Cardiac septum (tissue), 1 donor: ENCODE measurements at places on chromosomes 13 and 19. TPM values are rescaled to one million over a fixed set of nuclear protein-coding genes. Genes with fewer than 3 reads are reported as not detected.

GRCh38 chr19:21308773-21309172 is 20.4 kb downstream of the ZNF708 start:
- DNase-seq, result no peak

DNA sequence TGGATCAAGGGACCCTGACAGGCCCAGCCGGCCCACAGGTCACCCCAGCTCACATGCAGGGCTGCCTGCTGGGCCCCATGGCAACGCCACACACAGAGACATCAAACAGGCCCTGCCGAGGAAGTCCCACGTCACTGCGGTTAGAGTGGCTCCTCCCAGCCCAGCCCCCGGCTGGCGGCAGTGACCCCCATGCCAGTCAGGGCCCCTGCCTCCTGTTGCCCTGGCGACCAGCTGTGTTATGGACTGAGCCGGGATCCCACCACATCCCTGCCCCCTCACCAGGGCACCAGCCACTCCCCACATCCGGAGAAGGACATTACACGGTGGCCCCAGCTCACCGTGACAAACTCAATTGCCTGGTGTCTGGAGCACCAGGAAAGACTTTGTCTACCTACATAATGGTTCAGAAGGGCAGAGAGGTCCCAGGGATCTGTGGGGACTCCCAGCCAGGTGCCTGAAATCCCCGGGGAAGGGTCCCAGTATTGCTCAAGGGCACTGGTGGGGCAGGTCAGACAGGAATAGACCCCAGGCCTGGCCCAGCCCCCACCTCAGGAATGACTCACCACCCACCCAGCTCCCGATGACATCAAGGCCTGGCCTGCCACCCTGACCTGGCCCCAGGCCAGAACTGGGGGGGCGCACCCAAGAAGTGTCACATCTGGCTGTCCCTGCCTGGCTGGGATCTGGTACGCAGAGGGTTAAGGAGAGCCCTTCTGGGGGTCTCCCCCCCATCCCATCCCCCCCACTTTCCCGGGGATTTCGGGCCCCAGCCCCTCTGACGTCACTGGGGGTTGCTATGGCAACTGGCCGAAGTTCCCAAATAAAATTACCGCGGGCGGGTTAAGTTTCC is 30.2 kb upstream of the NANOS3 start:
- peak; percentile 96 for DNase-seq

Gene ZNF835
- total RNA-seq, result 2.6 TPM

GRCh38 chr19:34287662-34288140 is 33.3 kb downstream of the GARRE1 start:
- DNase-seq, result no peak

Gene MYBPC2
- not detected for total RNA-seq

Gene YIF1B
- total RNA-seq, result 27.6 TPM

DNA sequence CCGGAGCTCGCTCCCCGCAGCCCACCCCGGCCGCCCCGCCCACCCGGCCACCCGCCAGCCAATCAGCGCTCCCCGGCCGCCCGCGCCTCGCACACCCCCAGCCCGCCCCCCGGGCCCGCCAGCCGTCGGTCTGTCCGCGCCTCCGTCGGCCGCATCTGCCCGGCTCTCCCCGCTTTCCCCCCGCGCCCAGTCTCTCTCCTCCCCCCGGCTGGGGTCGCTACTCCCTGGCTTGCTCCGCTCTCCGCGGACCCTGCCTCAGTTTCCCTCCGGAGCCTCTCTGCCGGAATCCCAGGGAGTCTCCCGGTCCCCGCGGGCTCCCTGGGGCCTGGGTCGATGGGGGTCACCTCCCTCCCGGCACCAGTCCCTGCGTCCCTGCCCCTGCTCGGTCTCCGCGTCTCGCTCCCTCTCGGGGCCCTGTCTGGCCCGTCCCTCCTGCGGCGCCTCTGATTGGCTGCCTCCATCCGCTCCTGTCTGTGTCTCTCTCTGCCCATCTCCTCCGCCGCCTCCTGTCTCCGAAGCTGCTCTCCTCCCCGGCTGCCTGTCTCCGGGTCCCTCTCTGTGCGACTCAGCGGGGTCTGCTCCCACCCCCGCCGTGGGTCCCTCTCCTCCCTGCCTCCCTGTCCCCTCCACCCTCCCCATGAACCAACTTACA is 484 bp downstream of the IL11 start:
- DNase-seq, result no peak

- no peak for DNase-seq
These were observed 47.6 kb downstream of the SACS start for GRCh38 chr13:23385931-23386330.

GRCh38 chr13:100234006-100234405 is 145.1 kb downstream of the PCCA start:
- no peak for DNase-seq

Gene CD37
- 4.8 TPM for total RNA-seq

GRCh38 chr19:53868892-53869804 is 1.5 kb downstream of the MYADM start:
- peak; percentile 96 for DNase-seq

Gene ACER1
- total RNA-seq, result not detected

DNA sequence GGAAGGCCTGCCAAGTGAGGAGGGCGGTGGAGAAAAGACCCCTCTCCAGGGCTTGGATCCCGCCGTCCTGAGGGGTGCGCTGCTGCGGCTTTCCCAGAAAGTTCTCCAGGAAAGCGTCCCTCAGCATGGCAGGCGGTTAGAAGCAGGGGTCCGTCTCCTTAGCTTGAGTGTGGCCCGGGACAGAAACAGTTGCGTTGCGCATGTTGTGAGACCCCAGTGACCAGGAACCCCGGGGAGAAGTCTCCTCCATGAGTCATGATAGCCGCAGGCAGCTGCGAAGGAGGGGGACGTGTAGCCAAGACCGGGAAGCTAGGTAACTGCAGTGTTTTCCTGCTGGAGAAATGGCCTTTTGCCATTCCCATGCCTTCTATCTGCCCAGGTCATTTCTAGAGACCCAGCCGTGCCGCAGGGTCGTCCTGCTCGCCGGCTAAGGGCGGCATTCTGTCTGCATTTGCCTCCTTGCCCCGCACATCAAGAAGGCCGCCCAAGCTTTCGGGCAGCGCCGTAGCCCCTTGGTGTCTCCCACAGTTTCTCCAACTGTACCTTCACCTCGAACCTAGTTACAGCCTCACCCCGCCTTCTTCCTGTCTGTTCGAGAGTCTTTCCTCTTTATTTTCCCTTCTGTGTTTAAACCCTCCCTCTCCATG is 64.3 kb downstream of the TM9SF2 start:
- DNase-seq, result no peak

DNA sequence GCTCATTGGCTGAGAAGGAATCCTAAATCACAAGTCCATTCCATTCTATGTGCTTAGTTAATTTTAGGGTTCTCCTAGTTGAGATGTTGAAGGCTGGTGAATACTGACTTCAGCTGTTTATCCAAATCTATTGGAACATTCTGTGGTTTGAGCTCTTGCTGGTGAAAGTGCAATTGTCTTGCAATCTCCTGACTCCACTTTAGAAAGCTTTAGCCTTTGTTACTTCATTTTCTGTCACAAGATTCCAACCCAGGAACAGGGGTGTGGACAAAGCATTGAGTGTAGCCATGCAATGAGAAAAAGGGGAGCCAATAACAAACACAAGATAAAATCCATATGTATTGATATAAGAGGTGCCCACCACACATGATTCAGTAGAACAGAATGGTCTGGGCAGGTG is 15.0 kb downstream of the CEACAM21 start:
- DNase-seq, result no peak

- no peak for DNase-seq
These were observed 214.4 kb downstream of the RAP2A start for GRCh38 chr13:97648171-97648880.

- DNase-seq, result no peak
These were observed 22.2 kb downstream of the CCDC169 start for GRCh38 chr13:36275190-36276002.

DNA sequence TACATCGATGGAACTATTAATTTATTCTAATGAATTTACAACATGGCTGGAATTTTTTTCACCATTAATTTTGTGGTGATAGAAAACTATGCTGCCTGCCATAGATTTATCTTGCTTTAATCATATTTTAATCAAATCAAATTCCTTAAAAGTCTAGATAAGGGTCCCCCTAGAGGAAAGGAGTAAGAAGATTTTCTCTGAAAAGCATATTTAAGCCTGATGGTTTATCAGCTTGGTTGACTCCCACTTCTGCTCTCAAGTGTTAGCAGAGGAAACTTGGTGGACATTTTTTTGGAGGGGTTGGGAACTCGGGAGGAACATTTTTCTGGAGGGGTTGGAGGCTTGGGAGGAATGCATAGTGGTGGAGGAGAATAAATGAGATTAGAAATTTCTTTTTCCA is 253.3 kb downstream of the KCNRG start:
- no peak for DNase-seq

Gene INSR
- total RNA-seq, result 113 TPM

GRCh38 chr13:89554801-89555200 is 1792.7 kb upstream of the MIR17HG start:
- no peak for DNase-seq

GRCh38 chr19:50458396-50459066 is 17.8 kb upstream of the EMC10 start:
- DNase-seq, result no peak

GRCh38 chr13:86870444-86870843 is 800.7 kb upstream of the SLITRK5 start:
- no peak for DNase-seq

DNA sequence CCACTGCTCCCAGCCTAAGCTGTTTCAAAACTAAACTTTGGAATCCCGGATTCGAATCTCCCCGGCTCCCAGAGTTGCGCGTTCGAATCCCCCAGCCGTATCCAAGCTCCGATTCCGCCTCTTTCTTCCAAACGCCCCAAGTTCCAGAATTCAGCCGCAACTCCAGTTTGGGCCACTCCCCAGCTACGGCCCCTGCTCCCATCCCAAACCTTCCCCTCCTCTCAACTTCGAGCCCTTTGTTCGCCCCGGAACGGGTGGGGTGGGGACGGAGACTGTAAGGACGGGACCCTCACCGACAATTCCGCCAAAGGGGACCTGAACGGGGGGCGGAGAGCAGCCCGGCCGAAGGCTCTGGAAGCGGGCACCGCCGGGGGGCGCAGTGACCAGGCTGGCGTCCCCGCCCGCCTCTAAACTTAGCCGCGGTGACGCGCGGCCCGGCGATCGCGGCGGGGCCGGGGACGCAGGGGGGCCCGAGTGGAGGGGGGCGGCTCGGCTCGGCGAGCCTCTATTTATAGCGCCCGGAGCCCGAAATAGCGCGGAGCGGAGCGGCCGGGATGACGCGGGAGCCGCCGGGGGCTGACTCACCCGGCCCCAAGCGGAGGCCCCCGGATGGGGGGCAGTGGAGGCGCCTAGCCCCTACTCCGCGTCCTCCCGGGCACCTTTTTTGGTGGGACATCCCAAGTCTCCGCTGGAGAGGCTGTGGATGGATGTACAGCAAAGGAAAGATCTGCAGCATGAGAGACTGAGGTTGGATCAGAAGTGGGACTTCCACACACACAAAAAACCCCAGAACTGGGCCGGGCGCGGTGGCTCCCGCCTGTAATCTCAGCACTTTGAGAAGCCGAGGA is 4.9 kb upstream of the ERCC1 start:
- DNase-seq, result peak; percentile 90

GRCh38 chr13:40402931-40403431 is 263.5 kb downstream of the FOXO1 start:
- no peak for DNase-seq

- no peak for DNase-seq
These were observed 6.7 kb upstream of the FCGBP start for GRCh38 chr19:39941151-39941550.

Gene ZNF816
- 5.2 TPM for total RNA-seq

GRCh38 chr13:104086759-104087158 is 1020.5 kb upstream of the SLC10A2 start:
- DNase-seq, result no peak

DNA sequence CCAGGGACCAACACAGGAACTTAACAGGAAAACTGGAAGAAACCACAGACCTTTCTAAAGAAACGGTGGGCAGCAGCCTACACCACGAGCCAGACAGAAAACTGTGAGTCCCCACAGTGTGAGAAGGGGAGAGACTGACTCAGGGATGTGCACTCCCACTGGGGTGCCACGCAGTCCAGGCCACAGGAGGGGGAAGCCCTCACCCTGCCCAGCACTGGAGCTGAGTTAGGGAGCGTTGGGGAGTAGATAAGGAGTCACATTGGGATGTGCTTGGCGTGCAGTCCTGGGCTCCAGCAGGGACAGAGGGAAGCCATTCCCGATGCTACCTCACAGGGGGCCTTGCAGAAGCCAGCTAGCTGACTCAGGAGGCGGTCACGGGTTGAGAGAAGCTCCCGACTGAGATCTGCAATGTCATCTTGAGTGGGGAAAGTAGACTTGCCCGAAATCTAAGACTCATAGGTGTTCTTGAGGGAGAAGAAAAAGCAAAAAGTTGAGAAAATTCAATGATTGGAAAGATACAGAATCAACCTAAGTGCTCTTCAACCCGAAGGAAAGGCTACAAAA is 17.3 kb downstream of the SIGLEC8 start:
- no peak for DNase-seq

Gene SLAIN1
- 3.8 TPM for total RNA-seq

Gene CFD
- 31.0 TPM for total RNA-seq

Gene FXYD7
- total RNA-seq, result not detected

GRCh38 chr13:78596399-78596735 is 7.0 kb downstream of the POU4F1 start:
- DNase-seq, result no peak

DNA sequence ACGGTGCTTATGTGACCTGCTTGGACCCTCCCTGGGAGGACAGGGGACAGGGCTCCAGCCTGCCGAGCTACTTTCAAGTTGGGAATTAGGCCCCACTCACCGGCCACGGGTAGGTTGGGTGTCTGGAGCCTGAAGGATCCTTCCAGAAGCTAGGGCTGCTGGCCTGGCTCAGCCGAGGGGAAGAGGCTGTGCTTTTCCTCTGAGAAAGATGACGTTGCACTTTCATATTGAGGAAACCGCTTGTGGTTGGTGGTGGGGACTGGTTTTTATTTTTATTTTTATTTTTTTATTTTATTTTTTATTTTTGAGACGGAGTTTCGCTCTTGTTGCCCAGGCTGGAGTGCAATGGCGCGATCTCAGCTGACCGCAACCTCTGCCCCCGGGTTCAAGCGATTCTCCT is at the start of gene TMEM150B:
Gene TMEM150B (minus strand): TSS at position 170 of the 400 bp plus-strand sequence. CDS start 4,305 bp downstream, outside the sequence.
- DNase-seq, result no peak

DNA sequence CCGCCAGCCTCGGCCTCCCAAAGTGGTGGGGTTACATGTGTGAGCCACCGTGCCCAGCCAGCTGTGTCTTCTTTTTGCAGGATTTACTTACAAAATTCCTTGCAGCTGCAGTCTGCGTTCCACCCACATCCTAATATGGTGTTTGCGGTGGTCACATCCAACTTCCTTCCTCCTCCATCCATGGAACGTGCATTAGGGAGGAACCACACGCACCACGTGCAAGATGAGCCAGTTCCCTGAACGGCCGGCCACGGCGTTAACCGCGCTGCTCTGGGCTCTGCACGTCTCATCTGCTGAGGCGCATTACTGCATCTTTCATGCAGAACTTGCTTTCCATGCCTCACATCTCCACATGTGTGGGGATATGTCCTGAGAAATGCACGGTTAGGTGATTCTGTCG is 13.0 kb upstream of the SIGLEC11 start:
- DNase-seq, result no peak
